ENCODE measurements at places on chromosomes 5 and 9. TPM values are rescaled to one million over a fixed set of nuclear protein-coding genes. Genes with fewer than 3 reads are reported as not detected.

DNA sequence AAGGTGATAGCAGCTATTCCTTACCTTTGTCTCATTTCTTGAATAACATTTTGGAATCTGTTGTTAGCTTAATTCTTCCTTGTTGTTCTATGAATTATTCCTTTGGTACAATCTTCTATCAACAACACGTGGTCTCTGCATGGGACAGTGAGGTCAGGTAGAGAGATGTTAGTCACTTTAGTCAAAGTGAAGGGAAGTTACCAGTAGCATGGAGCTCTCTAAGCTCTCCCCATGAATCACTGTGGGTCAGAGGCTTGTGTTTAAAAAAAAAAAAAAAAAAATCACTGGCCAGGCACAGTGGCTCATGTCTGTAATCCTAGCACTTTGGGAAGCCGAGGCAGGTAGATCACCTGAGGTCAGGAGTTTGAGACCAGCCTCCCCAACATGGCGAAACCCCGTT lies 116.0 kb downstream of the GOLPH3 start:
- peaks cover 24% of the 10 kb centered on the region for H3K36me3 ChIP-seq
- H3K4me3 ChIP-seq, result no peak overlapping the region
- peaks cover 28% of the 10 kb centered on the region for H3K4me1 ChIP-seq
- no peaks in the 10 kb centered on the region for H3K27me3 ChIP-seq
- DNase-seq, result peak; percentile 18
- peak overlapping the region; percentile 88 for H3K27ac ChIP-seq

GRCh38 chr9:14340219-14340873 lies 26.4 kb upstream of the NFIB start:
- DNase-seq, result no peak
- no peak overlapping the region for H3K27ac ChIP-seq
- H3K4me3 ChIP-seq, result no peak overlapping the region
- no peaks in the 10 kb centered on the region for H3K27me3 ChIP-seq
- H3K4me1 ChIP-seq, result no peaks in the 10 kb centered on the region

GRCh38 chr5:171158581-171158980 lies 150.5 kb upstream of the TLX3 start:
- DNase-seq, result peak; percentile 8
- no peak overlapping the region for H3K4me3 ChIP-seq
- no peak overlapping the region for H3K27ac ChIP-seq
- H3K27me3 ChIP-seq, result no peaks in the 10 kb centered on the region
- H3K36me3 ChIP-seq, result no peaks in the 10 kb centered on the region
- no peaks in the 10 kb centered on the region for H3K4me1 ChIP-seq

DNA sequence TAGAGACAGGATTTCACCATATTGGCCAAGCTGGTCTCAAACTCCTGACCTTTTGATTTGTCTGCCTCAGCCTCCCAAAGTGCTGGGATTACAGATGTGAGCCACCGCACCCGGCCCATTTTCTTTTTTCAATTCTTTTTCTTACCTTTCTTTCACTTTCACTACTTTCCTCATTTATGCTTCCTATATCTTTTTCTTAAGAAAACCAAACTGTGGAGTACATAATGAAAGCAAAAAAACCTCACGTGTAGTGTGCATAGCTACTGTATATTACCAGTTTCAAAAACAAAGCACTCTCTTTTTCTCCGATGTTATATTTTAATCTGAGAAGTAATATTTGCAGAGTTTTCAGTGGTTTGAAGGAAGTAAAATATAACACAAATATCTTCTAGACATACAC lies 8.0 kb upstream of the CAST start:
- H3K4me1 ChIP-seq, result peaks cover 32% of the 10 kb centered on the region
- no peaks in the 10 kb centered on the region for H3K27me3 ChIP-seq
- no peaks in the 10 kb centered on the region for H3K36me3 ChIP-seq

DNA sequence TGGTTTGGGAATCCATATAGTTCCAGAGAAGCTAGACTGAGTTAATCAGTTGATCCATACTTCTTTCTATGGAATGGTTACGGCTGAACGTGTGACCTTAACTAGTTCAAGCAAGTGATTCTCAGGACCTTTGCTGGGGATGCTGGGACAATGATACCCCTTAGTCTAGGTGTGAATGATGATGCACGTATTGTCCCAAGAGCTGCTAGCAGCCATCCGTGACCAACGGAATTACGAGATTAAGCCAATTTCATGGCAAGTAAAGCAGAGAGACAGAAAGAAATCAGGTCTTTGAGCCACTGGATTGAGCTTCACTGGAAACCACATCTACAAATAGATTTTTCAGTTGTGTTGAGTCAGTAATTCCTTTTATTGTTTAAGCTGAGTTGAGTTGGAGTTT lies 99.2 kb upstream of the LIFR start:
- no peaks in the 10 kb centered on the region for H3K36me3 ChIP-seq
- H3K4me1 ChIP-seq, result peaks cover 4% of the 10 kb centered on the region
- DNase-seq, result no peak
- no peak overlapping the region for H3K27ac ChIP-seq
- no peak overlapping the region for H3K4me3 ChIP-seq

DNA sequence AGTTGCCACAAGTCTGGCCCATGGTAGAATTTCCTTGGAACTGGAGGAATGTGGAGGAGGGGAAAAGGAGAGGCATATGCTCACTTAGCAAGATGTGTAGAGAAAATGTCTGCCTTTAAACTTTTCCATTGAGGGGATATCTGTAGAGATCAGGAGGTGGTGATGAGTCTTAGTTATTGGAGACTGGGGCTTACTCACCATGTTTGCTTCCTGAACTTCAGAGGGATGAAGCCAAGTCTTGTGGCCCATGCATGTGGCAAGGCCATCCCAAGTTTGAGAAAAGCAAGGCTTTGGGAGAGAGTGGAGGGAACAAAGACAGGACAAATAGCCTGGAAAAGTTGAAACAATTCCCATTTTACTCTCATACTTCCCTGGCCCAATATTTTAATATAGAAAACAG lies 124.5 kb downstream of the GDNF start:
- no peaks in the 10 kb centered on the region for H3K27me3 ChIP-seq
- H3K36me3 ChIP-seq, result peaks cover 5% of the 10 kb centered on the region
- no peak for DNase-seq
- H3K4me1 ChIP-seq, result peaks cover 13% of the 10 kb centered on the region

DNA sequence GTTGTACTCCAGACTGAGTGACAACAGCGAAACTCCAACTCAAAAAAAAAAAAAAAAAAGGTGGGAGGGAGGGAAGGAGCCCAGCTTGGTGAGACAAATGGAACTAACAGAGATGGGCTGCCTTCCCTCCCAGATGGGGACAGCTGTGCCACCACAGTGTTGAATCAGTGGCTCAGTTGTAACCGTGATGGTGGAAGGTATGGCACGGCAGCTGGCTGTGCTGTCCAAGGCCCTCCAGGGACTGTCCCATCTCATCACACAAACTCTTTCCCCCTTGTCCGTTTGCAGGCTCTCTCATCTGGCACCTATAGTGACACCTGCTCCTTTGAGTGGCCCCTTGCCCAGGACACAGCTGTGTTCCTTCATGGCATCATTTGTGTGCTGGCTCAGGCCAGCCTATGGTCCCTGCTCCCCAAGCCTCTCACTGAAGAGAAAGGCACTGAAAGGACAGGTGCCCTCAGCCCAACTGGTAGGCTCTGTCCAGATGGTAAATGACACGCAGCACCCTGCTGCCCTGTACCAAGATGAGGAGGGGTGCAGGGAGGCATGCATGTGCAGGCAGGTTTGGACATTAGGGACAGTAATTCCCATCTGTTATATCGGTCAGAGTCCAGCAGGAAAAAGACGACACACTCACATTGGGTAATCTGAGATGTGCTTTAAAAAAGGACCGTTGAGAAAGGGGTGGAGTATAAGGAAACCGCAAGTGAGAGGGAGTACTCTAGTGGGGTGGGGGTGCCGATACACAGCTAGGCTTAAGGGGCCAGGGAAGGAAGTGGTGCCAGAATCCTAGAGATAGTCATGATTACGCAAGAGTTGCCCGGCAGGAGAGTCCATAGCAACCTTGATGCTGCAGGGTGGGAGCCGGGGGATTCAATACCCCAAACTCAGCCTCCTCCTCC lies 4.3 kb downstream of the SMIM33 start:
- no peak overlapping the region for H3K4me3 ChIP-seq
- H3K4me1 ChIP-seq, result peaks cover 15% of the 10 kb centered on the region
- H3K27me3 ChIP-seq, result no peaks in the 10 kb centered on the region
- peaks cover 15% of the 10 kb centered on the region for H3K36me3 ChIP-seq
- DNase-seq, result peak; percentile 47

- H3K4me1 ChIP-seq, result peaks cover 10% of the 10 kb centered on the region
- H3K27me3 ChIP-seq, result no peaks in the 10 kb centered on the region
Measured at GRCh38 chr5:143662020-143662419, 149.9 kb upstream of the HMHB1 start.

DNA sequence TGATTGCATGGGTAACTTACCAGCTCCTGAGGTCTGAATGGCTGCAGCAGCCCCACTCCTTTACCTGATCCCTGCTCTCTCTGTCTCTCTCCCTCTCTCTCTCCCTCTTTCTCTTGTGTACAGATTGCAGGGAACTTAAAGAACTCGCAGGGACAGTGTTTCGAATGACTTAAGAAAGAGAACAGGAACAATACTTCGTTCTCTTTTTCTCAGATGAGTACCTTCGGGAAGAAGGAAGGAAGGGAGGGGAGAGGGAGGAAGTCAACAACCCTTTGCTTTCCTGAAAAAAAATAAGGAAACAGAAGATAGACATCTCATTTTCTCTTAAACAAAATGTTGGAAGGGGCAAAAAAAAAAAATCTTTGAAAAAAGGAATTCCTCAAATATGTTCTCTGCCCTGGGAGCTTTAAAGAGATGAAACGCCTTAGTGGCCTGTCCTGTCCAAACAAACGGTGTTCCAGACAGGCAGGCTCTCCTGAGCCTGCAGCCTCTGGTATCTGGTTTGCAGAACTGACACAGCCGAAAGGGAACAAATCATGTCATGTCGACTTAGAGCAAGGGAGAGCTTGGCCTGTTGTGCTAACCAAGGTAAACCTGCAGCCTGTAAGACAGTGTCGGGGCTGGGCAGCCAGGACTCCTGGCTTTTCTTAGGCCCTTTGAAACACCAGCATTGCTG lies at the start of gene ZNF366:
Gene ZNF366, minus strand, starts transcription at position 180 of the 676 bp plus-strand sequence. CDS start 45,914 bp downstream, outside the sequence.
- peaks cover 26% of the 10 kb centered on the region for H3K4me1 ChIP-seq
- H3K36me3 ChIP-seq, result no peaks in the 10 kb centered on the region
- H3K27me3 ChIP-seq, result no peaks in the 10 kb centered on the region
- no peak within 1 kb of the TSS for H3K27ac ChIP-seq

DNA sequence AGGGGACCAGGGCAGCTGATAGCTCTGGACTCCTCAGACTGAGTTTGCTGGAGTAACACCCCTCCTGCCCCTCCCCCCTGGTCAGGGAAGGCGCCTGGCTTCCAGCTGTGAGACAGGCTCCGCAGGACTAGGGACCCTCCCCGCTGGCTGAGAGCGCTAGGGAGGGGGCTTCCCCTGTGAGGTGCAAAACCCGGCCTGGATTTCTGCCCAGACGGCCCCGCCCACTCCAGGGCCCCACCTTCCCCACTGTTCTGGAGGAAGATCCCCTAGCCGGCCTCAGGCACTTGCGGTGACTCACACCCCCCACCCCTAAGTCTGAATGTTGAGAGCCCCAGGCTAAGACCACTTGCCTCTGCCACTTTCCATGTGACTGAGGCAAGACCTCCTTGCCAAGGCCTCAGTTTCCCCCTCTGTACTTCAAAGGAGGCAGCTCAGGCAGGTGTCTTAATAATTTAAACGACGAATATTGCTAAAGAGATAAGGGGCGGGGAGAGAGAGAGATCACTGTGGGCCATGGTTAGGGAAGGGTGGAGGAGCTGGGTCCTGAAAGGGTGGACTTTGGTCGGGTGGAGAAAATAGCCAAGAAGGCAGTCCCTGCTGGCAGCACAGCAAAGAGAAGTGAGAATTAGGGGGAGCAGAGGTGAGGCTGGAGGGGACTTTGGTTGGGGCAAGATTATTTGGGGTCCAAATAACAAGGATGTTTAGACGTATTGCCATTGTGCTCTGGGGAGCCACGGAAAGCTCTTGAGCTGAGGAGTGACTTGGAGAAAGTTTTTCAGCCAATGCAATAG lies 1.0 kb upstream of the DAB2IP start:
- peaks cover 29% of the 10 kb centered on the region for H3K27me3 ChIP-seq
- no peak overlapping the region for H3K27ac ChIP-seq
- peak; percentile 48 for DNase-seq
- no peaks in the 10 kb centered on the region for H3K36me3 ChIP-seq
- peak overlapping the region; percentile 45 for H3K4me3 ChIP-seq

DNA sequence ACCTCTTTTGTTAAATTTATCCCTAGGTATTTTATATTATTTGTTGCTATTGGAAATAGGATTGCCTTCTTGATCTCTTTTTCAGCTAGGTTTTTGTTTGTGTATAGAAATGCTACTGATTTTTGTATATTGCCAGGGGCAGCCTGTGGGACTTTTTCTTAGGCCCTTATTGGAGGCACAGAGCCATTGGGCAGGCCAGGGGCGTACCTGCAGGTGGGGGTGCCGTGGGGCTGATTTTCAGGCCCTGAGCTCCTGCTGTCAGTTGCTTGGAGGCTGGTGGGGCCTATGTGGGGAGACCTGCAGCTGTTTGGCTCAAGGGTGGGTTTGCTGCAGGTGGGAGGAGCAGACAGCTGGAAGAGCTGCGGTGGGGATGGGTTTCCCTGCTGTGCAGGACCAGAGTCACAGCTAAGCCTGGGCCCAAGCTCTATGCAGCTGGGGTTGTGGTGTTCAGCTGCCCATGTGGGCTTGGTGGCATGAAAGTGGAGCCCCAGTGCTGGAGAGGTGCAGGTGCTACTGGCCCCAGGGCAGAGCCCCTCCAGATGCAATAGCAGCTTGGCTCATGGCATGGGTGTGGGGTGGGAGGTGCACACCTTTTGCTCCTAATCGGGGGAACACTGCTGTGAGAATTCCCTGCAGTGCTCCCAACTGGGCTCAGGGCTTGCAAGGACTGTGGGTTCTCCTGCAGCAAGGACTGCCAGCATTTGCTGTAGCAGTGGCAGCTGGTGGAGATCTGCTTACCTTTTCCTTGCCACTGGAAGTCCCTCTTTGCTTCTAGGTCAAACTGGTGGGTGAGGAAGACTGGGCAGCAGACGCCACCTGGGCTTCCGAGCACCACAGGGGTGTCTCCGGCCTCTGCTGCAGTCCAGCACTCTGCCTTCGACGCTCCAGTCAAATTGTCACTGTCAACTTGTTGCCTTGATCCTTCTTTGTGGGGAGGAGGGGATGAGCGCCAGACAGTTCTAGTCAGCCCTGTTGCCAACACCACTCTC lies 7.6 kb upstream of the CLPTM1L start:
- H3K4me1 ChIP-seq, result no peaks in the 10 kb centered on the region
- no peak overlapping the region for H3K4me3 ChIP-seq
- no peak for DNase-seq
- H3K36me3 ChIP-seq, result peaks cover 5% of the 10 kb centered on the region

GRCh38 chr9:127537014-127537413 lies 75.1 kb upstream of the STXBP1 start:
- no peaks in the 10 kb centered on the region for H3K27me3 ChIP-seq
- H3K36me3 ChIP-seq, result peaks cover 52% of the 10 kb centered on the region
- H3K27ac ChIP-seq, result peak overlapping the region; percentile 42

AMBP gene
- not detected for total RNA-seq

C5orf46 gene
- 5.7 TPM for total RNA-seq

OR1J2 gene
- total RNA-seq, result not detected

C9 gene
- not detected for total RNA-seq

ARHGAP26 gene
- 58.9 TPM for total RNA-seq

ECM2 gene
- 13.5 TPM for total RNA-seq

WHRN gene
- 12.8 TPM for total RNA-seq

CAMK4 gene
- 0.21 TPM for total RNA-seq

NR5A1 gene
- total RNA-seq, result not detected

CD180 gene
- total RNA-seq, result not detected

IFNA13 gene
- not detected for total RNA-seq

MTMR12 gene
- total RNA-seq, result 24.4 TPM

CTNND2 gene
- not detected for total RNA-seq

PCDHGB3 gene
- total RNA-seq, result 0.56 TPM

LHX6 gene
- 0.26 TPM for total RNA-seq

Data from MCF 10A (cell line).